CD4-positive, alpha-beta T cell treated with Interleukin-12 subunit alpha and Interleukin-12 subunit beta, for 1 hour (primary cell): ENCODE measurements at places on chromosomes 4 and X.
A peak's percentile ranks its signal among the peaks of the same experiment; 100 is the strongest.

GRCh38 chrX:77003956-77004355 is 443.2 kb upstream of the FGF16 start:
- no peak for DNase-seq

GRCh38 chrX:14504960-14505538 is 24.3 kb upstream of the GLRA2 start:
- DNase-seq, result no peak

- no peak for DNase-seq
Measured at GRCh38 chr4:169212981-169213380, 57.8 kb downstream of the SH3RF1 start.

- DNase-seq, result peak; percentile 71
Measured at GRCh38 chrX:136147315-136147901, at the start of gene FHL1. Gene FHL1, plus strand, starts transcription at chrX:136147533.

DNA sequence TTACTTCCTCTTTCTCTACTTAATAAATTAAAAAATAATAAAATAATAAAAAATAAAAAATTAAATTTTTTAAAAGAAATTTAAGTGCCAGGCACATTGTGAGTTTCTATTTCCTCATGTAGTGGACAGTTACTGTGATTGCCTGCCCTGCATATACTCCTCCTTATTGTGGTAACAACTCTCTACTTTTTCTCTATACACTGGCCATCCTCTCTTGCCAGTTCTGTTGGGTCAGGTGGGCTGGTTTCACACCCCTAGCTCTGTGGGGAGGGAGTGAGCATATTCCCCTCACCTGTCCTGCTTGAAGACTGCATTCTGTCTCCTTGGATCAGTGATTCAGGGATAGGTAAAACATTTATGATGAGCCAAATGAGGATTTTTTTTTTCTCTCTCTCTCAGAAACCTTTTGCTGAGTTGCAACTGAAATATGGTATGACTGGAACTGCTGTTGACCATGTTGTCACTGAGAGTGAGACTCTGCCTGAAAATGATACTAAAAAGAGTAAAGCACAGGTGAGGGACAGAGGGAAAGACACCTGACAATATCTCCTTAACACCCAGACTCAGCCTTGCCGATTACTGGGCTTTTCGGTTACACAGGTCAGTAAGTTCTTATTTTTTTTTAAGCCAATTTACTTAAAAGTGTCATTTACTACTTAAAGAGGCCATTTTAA is 37.2 kb downstream of the CXXC4 start:
- no peak for DNase-seq

- DNase-seq, result no peak
Measured at GRCh38 chrX:10467793-10468192, 152.6 kb downstream of the MID1 start.
